SK-N-SH treated with all-trans-retinoic acid at 6 μM for 48 hours (cell line): ENCODE measurements at places on chromosomes 16 and 17.
A peak's percentile ranks its signal among the peaks of the same experiment; 100 is the strongest.

- peak; percentile 78 for ATAC-seq
Measured at GRCh38 chr16:67372664-67373063, 20.6 kb downstream of the TPPP3 start.

GRCh38 chr16:78446992-78447563 lies 347.6 kb downstream of the WWOX start:
- ATAC-seq: no peak

DNA sequence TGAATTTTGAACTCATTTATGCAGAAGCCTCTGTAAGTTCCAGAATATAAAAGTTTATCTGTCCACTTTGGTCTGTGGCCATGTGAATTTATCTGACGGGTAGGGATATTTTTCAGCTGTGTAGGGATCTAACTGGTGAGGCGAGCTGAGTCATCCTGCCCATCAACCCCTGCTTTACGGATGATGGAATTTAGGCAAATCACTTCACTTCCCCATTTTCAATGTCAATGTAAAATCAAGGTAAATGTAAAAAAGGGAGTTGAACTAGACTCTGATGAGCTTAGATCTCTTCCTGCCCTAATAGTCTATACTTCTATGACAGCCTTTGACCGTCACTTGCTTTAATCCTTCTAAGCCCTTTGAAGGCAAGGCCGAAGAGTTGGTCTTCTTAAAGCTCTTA lies 2.6 kb downstream of the SLC16A6 start:
- ATAC-seq: no peak

GRCh38 chr17:45260204-45260783 lies 1.6 kb downstream of the SPATA32 start:
- ATAC-seq: 0 out of 3 replicates have a peak, but pooled peaks have one; percentile 2

DNA sequence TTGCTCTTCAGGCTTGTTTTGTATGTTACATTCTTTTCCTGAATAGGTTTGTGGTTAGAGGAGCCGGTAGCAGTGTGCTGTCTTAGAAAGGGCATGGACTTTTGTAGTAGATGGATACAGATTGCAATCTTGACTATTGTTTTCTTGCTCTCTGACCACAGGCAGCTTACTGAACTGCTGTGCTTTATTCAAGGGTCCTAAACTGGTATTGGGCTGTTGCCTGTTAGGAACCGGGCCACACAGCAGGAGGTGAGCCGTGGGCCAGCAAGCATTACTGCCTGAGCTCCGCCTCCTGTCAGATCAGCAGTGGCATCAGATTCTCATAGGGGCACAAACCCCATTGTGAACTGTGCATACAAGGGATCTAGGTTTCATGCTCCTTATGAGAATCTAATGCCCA lies 373.9 kb downstream of the CPPED1 start:
- ATAC-seq: no peak

- no peak for ATAC-seq
Measured at GRCh38 chr16:78749745-78750268, 650.4 kb downstream of the WWOX start.

DNA sequence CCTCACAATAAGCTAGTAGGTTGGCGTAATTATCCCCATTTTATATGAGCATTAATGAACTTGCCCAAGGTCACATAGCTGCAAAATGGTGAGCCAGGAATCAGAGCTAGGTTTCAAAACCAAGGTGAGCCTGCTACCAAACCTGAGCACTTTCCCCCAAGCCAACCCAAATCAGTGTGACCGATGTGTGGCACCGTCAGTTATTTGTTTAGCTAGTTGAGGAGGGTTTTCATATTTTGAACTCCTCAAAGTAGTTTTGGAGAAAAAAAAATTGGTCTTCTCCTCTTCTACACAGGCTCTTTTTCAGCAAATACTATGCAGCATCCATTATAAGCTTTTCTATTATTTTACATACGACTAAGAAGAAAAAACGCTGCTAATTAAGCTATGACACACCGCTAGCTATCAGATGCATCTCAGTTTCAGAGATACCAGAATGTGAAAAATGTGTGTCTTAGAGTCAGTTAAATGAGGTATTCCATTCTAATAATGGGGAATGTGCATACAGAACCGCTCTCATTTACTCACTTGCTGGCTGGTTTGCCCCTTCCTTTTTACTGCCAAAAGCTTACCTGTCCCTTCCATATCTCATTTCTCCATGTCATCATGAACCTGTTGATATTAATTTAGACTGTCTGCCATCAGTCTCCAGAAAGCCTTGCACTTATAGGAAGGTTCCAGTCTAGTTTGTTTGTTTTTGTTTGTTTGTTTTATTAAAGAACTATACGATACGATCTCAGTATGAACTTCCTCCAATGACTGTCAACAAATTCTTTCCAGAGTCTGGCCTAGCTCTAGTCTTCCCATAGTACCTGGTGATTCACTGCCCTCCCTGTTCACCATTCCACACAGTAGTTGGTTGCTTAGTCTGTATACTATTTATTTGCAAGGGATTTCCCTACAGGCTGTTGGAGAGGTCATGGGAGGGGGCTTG lies 2.2 kb upstream of the TBX4 start:
- ATAC-seq: 0 out of 3 replicates have a peak, but pooled peaks have one; percentile 22

- peak; percentile 17; the same call in 1 of the 3 replicates for ATAC-seq
Measured at GRCh38 chr17:82808921-82809905, 30.6 kb downstream of the ZNF750 start.

DNA sequence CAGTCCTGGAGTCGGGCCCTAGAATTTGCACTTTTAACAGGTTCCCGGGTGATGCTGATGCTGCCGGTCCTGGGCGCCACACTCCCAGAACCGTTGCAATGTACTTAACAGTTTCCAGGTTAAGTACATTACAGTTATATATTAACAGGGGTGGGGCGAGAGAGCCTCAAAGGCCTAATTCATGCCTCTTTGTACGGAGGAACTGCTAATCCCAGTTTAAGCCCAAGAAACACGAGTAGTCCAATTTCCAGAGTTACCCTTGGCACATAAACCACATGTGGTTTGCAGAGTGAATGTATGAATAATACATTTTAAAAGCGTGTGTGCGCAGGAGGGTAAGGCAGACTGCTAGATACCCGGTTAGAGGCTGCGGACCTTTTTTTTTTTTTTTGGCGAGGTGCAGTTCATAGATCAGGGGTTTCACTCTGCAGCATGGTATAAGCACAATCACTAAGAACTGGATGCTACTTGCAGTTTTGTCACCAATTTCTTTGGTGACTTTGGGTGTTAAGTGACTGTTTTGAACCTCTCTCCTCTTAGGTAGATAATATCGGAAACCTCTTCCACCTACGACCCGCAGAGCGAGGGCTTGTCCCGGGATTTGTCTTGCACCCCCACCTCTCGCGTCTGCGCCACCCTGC lies 713 bp downstream of the COX11 start:
- ATAC-seq: peak; percentile 36

- ATAC-seq: peak; percentile 28
Measured at GRCh38 chr17:61806081-61806828, 57.1 kb downstream of the BRIP1 start.

DNA sequence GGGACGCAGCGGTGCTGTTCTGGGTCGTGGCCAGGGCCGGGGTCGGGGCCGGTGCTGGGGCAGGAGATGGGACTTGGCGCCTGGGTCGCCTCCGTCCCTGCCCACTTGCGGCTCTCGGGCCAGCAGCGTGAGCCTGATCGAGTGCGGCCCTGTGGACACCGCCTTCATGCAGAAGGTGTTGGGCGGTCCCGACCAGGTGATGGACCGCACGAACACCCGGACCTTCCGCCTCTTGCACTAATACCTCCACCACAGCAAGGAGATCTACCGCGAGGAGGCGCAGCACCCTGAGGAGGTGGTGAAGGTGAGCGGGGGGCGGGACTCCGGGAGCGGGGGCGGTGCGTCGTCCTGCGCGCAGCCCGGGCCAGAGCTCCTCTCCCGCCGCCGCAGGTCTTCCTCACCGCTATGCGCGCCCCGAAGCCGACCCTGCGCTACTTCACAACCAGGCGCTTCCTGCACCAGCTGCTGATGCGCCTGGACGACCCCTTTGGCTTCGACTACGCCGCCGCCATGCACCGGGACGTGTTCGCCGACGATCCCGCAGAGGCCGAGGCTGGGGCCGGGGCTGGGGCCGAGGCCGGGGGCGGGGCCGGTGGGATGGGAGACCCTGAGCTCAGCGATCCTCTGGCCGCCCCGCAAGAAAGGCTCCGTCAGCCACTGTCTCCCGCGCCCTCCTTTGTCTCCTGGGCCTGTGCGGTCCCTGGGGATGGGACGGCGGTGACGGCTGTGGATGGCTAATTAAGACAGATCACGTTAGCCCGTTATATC lies 4.5 kb upstream of the HSD17B1 start:
- ATAC-seq: no peak
